ENCODE measurements at places on chromosomes 1 and 21. TPM values are rescaled to one million over a fixed set of nuclear protein-coding genes. Genes with fewer than 3 reads are reported as not detected.
A peak's percentile ranks its signal among the peaks of the same experiment; 100 is the strongest.

DNA sequence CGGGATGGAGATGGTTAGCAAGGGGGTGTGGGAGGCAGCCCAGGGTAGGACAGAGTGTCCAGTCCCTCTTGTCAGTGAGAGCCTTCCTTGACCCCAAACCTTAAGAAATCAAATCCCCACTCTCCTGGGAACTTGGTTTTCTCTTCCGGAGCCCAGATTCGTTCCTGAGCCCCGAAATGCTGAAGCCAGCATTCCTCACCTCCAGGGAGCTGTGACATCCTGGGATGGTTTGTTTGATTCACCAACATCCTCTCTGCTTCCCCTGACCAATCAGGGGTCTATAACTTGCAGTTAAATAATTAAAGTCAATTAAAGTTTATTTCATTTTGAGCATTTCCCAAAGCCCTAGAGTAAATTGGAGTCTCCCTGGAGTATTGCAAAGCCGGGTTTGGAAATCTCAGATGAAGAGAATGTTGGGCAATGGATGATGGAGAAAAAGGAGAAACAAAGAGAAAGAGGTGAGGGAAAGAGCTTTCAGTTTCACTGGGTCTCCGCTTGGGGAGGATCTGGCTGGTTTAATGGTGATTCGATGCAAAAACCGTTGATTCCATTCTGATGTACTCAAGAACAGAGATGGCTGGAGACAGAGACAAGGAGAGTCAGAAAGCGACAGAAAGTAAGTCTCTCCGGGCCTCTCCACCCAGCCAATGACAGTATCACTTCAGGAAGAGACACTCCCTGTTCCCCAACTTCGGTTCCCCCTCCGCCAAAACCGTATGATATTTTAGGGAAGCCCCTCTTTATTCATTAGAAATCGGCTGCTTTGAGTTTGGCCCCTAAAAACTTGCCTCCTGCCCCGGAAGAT lies 12.8 kb upstream of the ALX3 start:
- peak overlapping the region; percentile 42 for H3K4me3 ChIP-seq
- no peaks in the 10 kb centered on the region for H3K36me3 ChIP-seq
- no peak overlapping the region for H3K27ac ChIP-seq
- peaks cover 90% of the 10 kb centered on the region for H3K27me3 ChIP-seq

GRCh38 chr1:227869851-227870305 lies 54.4 kb downstream of the PRSS38 start:
- H3K27ac ChIP-seq: no peak overlapping the region
- peaks cover 27% of the 10 kb centered on the region for H3K27me3 ChIP-seq
- H3K4me3 ChIP-seq: no peak overlapping the region
- no peak for DNase-seq
- no peaks in the 10 kb centered on the region for H3K4me1 ChIP-seq
- H3K36me3 ChIP-seq: no peaks in the 10 kb centered on the region

DNA sequence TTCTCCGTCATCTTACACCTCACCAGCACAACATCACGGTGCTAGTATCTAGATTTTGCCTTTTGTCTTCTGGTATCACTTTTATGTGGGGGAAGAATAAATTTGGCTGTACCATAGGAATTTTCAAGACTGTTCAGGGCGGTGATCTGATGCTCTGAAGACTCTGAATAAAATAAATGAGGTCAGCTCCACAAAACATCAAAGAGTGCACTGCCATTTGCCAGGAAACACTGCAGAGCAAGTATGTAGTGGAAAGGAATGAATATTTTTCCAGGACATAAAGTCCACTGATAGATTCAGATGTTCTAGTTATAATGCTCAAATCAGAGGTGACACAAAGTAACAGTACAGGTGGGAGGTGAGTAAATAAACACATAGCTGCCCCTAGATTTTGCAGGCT lies 56.3 kb downstream of the ZP4 start:
- no peak overlapping the region for H3K4me3 ChIP-seq
- H3K4me1 ChIP-seq: peaks cover 22% of the 10 kb centered on the region

The DENND2C gene
- 0.79 TPM for total RNA-seq

GRCh38 chr21:35882791-35883240 lies 177.5 kb downstream of the SETD4 start:
- no peaks in the 10 kb centered on the region for H3K36me3 ChIP-seq
- H3K4me3 ChIP-seq: peak overlapping the region; percentile 8
- no peak for DNase-seq
- H3K27ac ChIP-seq: no peak overlapping the region
- H3K27me3 ChIP-seq: peaks cover 32% of the 10 kb centered on the region
- H3K4me1 ChIP-seq: peaks cover 10% of the 10 kb centered on the region

DNA sequence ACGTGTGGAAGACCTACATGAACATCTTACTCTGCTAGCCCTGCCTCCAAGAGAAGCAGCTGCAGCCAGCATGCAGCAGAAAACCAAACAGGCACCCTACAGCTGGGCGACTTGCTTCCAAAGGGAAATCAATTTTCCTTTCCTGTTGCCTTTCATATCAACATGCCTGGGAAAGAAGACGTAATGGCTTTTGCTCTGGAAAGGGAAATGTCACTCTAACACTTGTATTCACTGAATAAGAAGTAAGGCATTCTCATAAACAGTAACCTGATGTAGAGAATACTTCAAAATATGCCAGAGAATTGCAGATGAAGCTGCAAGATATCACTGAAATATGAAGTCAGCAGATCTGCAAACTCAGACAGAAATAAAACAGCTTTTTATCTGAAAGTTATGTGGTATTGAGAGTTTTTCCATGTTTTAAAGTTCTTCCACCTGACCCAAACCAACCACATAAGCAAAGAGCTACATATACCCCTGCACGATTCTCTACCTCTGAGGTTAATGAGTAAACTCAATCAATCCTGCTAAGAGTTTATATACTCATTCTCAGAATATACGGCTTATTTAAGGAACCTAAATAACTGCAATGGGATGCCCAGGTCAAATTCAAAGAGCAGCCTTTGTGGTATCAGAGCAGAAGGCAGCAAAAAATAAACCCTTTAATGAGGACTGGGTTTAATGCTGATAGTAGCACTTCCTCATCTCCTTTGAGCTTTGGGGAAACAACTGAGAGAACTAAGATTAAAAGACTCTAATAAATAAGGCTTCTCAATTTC lies 150.9 kb downstream of the RERE start:
- H3K27me3 ChIP-seq: no peaks in the 10 kb centered on the region
- peaks cover 44% of the 10 kb centered on the region for H3K4me1 ChIP-seq
- H3K36me3 ChIP-seq: no peaks in the 10 kb centered on the region
- H3K4me3 ChIP-seq: no peak overlapping the region
- no peak for DNase-seq
- no peak overlapping the region for H3K27ac ChIP-seq

The ZYG11B gene
- 39.5 TPM for total RNA-seq

GRCh38 chr1:42272920-42273319 lies 62.1 kb downstream of the FOXJ3 start:
- no peak overlapping the region for H3K27ac ChIP-seq
- no peak overlapping the region for H3K4me3 ChIP-seq
- H3K36me3 ChIP-seq: peaks cover 15% of the 10 kb centered on the region
- peaks cover 4% of the 10 kb centered on the region for H3K4me1 ChIP-seq
- DNase-seq: no peak

DNA sequence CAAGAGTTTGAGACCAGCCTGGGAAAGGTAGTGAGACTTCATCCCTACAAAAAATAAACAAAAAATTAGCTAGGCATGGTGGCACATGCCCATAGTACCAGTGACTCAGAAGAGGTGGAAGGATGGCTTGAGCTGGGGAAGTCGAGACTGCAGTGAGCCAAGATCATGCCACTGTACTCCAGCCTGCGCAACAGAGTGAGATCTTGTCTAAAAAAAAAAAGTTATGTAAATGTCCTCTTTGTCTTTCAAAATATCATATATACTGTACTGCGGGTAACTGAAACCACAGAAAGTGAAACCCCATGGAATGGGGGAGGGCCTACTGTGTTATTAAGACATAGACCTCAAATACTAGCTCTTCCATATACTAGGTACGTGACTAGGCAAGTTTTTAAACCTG lies 20.8 kb downstream of the ACADM start:
- no peak for DNase-seq
- H3K4me1 ChIP-seq: peaks cover 6% of the 10 kb centered on the region
- H3K27ac ChIP-seq: no peak overlapping the region
- no peak overlapping the region for H3K4me3 ChIP-seq
- H3K36me3 ChIP-seq: peaks cover 5% of the 10 kb centered on the region

- no peak overlapping the region for H3K27ac ChIP-seq
- peaks cover 15% of the 10 kb centered on the region for H3K36me3 ChIP-seq
- DNase-seq: no peak
- no peak overlapping the region for H3K4me3 ChIP-seq
Observed at GRCh38 chr1:243539636-243540035, 283.8 kb downstream of the SDCCAG8 start.

- no peak for DNase-seq
- H3K27ac ChIP-seq: no peak overlapping the region
Observed at GRCh38 chr1:172394141-172394751, 26.2 kb upstream of the C1orf105 start.

Data from neural crest cell (in vitro differentiated cells).